Fibroblast of villous mesenchyme (primary cell): ENCODE measurements at places on chromosomes 2 and 18. TPM values are rescaled to one million over a fixed set of nuclear protein-coding genes. Genes with fewer than 3 reads are reported as not detected.

Gene GAL3ST2
- total RNA-seq = under 0.01 and 0.43 TPM in 2 replicates

Gene ASXL2
- total RNA-seq = 10.3 and 13.8 TPM in 2 replicates

Gene ZAP70
- not detected in 2 replicates for total RNA-seq

Gene MOCOS
- 3.0 and 7.1 TPM in 2 replicates for total RNA-seq

Gene GPAT2
- 1.9 and 3.5 TPM in 2 replicates for total RNA-seq

Gene SFT2D3
- total RNA-seq = 4.7 and 5.8 TPM in 2 replicates

Gene CARF
- total RNA-seq = 5.6 and 5.8 TPM in 2 replicates

DNA sequence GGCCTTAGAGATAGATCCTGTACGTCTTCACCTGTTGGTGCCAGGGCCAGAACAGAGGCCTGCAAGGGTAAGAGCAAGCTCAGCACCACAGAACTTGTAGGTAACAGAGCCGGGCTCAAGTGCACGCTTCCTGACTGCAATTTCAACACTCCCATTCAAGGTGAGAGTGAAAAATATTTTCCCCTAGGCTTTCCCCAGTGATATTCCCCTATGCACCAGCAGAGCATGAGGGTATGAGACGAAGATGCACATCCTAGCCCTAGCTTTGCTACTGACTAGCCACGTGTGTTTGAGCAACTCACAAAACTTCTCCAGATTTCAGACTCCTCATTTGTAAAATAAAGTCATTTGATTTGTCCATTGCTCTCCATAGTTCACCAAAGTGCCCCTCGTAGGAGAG is 411.6 kb downstream of the ZNF521 start:
- DNase-seq = no peak

DNA sequence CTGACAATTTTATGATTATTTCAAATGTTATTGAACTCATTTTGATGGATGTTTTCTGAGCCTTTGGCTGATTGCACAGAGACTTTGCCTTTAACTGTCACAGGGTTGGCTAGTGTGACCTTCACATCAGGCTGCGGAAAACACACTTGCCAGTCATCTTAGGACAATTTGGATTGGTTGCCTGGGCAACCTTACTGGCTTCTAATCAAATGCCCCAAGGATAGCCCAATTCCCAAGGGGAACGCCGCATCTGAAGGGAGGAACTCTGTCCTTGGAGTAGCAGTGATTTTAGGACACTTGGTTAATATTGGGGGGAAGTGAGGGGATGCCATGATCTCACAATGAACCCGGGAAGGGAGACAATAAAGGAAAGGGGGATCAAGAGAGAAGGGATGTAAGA is 29.5 kb downstream of the OSBPL6 start:
- DNase-seq = no peak

GRCh38 chr18:3081584-3081991 is 68.6 kb upstream of the LPIN2 start:
- DNase-seq = no peak

GRCh38 chr2:97737421-97738178 is 24.2 kb downstream of the ZAP70 start:
- DNase-seq = no peak
